ENCODE measurements at places on chromosomes 5 and 9. TPM values are rescaled to one million over a fixed set of nuclear protein-coding genes. Genes with fewer than 3 reads are reported as not detected.

ZBTB34 gene
- 14.0 TPM for total RNA-seq

ADAMTS13 gene
- 19.6 TPM for total RNA-seq

GRAMD2B gene
- total RNA-seq, result 67.1 TPM

DNA sequence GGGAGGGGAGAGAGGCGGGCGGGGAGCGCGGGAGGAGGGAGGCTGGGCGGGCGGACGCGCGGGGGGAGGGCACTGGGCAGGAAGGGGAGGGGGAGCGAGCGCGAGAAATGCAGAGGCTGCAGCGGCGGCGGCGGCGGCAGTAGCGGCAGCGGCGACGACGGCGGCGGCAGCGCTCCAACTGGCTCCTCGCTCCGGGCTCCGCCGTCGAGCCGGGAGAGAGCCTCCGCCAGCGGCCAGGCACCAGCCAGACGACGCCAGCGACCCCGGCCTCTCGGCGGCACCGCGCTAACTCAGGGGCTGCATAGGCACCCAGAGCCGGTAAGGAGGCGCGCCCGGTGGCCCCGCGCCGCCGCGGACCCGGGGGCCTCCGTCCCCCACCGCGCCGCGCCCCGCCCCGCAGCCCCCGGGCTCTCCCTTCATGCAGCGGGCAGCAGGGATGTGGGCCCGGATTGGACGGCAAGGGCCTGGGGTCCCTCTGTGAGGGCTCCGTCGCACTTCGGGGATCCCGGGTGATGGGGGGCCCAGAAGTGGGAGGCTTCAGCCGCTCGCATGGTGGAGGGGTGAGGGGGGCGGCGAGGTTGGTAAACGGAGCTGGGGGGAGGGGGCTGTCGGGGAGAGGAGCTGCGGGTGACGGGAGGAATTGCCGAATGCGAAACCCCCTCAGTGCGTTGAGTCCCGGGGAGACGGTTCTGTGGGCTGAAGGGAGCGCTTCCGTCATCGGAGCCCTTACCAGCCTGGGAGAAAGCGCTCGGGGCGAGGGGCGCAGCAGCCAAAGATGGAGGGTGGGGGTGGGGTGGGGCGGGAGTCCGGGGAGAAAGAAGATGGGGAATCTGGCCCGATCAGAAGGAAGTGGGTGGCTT lies at the start of gene BASP1:
Gene BASP1, plus strand, starts transcription at position 139 of the 860 bp plus-strand sequence. CDS start 57,586 bp downstream, outside the sequence.
- peak; percentile 94 for DNase-seq

DNA sequence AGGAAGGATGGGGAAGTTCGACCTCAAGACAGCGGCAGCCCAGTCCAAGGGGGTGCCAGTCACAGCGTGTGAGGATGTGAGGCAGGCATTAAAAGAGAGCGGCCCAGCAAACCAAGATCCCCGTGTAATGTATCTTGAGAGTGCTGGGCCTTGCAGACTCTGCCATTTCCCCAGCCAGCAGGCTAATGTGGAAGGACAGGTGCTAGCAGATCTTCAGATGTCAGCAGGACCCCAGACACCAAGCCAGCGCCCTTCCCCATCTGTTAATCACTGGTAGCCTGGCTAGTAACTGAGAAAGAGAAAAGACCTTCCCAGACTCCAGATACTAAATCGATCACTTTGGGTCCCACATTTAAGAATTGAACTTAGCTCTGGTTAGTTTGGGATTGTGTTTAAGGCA lies 62.2 kb downstream of the NTRK2 start:
- DNase-seq, result no peak

- no peak for DNase-seq
Measured at GRCh38 chr5:71836559-71837112, 117.6 kb downstream of the CARTPT start.

DNA sequence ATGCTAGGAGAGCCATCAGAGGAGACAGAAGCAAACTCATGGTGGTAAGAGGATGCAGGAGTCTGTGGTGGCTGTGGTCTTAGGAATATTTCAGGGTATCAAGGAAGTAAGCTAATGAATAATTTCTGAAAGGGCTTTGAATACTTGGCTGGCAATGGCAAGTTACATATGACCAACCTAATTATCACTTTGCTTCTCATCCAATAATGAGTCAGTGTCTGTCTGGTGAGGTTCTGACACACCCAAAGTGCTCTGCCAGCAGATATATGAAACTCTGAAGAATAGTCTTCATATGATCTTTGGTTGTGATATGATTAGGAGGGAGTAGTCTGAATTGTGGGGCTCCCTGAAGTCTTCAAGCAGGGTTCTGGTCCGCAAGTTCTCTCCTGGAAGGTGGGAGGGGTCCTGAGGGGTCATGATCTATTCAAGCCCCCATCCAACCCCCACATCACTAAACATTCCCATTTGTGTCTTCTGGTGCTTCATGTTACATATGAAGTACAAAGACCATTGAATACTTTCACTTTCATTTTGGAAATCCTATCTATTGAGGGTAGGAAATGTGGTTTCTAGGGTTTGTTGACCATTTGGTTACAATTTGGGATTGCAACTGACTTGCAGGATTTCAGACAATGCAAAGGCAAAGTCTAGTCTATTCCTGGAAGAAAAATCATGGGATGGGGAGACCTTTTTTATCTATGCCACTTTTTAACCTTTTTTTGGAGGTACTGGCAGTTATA lies 199.9 kb upstream of the CDKN2B start:
- no peak for DNase-seq

DNA sequence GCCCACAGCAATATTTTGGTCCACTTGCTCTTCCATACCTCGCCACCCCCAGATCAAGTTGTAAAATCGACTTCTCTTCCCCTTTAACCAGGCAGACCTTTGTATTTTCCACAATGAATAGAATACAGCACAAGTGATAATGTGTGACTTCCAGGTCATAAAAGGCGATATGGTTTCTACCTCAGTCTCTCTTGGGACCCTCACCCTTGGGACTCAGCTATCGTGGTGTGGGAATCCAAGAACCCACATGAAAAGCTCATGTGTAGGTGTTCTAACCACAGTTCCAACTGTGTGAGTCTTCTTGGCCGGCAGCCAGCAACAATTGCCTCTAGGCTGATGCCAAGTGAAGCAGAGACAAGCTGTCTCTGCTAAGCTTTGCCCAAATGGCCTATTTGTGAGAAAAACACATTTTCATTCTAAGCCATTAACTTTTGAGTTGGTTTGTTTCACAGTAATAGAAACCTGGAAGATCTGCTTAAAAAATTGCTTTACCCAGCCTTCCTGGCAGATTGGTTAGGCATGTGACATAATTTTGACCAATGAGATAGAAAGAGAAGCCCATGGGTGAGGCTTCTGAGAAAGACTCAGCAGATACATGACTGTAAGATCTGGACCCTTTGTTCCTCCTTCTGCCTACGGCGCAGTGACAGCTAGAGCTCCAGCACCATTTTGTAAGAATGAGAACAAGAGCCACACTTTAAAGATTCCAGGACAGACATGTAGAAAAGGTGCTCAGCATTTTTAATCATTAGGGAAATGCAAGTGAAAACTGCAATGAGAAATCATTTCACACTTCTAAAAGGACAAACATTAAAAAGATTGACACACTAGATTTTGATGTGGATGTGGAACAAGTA lies 18.3 kb upstream of the MLLT3 start:
- peak; percentile 62 for DNase-seq

DNA sequence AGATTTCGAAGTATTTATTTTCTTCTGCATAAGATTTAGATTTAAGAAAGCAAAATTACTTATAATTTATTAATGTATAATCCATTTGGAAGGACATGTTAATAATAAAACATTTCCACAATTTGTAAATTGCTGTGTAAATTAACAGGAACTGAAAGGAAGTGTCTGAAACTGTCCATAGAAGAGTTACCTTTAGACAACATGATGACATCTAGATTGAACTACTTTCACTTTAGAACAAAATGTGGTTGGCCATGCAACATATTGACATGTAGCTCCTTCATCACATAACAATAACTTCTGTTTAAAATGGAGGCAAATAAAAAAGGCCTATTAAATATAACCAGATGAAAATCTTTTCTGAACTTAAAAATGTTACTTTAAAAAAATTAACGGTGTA lies 1849.5 kb upstream of the ACO1 start:
- DNase-seq, result no peak
